ENCODE measurements at places on chromosomes 16 and 17.

GRCh38 chr17:37255432-37255831 is 120.4 kb upstream of the C17orf78 start:
- no peak for DNase-seq

GRCh38 chr17:77724876-77725615 is 233.5 kb upstream of the TNRC6C start:
- no peak for DNase-seq

DNA sequence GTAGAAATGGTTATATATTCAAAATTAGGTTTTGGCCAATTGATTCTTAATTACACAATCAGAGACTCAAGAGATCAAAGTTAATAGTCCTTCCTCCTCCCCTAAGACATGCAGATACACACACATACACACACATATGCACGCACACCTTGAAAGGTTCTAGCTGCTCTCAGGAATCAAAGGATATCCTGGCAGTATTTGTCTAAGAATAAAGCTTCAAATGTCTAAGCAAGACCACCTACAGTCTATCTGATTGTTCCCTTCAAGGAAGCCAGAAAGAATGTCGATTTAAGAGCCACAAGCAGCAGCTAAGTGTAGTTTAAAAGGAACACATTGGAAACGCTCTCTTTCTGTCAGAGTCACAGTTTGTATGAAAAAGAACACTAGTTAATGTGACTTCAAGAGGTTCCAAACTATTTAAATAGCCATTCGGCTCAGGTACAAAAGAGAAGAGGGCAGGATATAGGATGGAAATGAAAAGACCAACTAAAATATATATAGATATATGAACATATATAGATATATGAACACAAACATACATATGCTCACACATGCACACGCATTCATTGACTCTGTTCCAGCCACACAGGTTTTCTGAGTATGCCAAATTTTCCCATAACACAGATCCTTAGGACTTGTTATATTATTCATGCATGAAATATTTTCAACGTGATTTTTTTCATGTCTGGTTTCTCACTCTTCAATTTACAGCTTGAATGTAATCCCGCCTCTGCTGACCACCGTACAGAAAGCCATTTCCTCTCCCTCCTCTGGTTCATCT is 79.0 kb downstream of the CDH8 start:
- no peak for DNase-seq

DNA sequence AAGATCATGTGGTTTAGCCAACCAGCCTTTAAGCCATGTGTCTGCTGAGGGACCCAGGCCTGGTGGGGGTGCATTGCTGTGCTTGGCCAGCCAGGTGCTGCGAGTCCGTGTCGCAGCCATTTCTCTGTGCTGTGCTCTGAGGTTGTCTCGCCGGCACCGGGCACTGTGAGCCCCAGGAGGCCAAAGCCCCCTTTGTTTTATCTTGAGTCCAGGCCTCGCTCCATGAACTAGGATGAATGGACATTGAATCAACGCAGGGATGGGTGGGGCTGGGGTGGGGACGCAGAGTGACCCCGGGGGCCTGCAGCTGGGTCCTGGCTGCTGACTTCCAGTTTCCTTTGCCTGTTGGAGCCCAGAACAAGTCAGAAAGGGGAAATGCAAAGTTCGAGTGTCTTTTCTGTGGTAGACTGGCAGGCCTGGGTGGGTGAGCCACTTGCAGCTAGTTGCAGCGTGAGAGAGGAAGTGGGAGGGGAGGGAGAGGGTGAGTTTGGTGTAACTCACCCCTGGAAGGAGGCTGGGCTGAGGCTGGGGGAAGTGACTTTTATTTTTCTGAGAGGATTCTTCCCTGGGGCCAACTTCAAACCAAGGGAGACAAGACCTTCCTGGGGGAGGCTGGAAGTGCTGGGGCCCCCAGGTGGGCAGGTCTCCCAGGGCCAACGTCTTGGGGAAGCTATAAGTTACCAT is 324.7 kb downstream of the SEC14L1 start:
- DNase-seq: peak; percentile 69

DNA sequence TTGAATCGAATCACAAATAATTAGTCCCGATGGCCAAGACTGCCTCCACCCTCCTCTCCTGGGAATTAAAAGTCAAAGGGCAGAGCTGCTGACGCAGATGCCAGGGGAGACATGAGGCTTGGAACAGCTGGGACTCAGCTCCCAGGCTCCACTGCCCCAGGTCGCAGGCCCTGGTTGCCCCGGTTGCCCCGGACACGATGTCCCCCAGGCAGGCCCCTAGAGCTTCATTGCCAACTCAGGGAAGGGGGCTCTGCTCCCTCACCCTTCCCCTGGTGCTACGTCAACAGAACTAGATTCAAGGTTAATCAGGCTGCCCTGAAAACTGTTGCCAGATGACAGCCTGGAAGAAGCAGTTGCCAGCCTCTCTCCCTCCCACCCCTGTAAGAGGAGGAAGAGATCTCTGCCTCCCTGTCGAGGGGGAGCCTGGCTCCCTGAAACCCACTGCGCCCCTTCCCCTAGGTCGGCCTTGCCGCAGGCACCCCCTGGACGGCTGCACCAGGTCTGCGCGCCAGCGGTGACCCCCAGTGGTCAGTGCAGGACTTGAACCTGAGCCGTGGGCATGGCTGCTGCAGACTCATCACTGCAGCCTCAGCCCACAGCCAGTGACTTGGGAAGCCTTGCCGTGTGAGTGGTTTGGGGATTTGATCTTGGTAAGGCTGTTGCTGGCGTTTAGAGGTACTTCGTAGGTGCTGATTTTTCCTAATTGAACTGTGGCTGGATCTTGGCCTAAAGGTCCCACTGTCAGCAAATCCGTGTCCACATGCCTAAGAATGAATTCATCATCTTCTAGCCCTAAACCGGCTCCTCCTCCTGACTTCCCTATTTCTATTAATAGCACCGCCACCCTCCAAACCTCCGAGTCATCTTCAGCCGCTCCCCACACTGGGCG is 84.1 kb upstream of the TOB1 start:
- DNase-seq: peak; percentile 72

DNA sequence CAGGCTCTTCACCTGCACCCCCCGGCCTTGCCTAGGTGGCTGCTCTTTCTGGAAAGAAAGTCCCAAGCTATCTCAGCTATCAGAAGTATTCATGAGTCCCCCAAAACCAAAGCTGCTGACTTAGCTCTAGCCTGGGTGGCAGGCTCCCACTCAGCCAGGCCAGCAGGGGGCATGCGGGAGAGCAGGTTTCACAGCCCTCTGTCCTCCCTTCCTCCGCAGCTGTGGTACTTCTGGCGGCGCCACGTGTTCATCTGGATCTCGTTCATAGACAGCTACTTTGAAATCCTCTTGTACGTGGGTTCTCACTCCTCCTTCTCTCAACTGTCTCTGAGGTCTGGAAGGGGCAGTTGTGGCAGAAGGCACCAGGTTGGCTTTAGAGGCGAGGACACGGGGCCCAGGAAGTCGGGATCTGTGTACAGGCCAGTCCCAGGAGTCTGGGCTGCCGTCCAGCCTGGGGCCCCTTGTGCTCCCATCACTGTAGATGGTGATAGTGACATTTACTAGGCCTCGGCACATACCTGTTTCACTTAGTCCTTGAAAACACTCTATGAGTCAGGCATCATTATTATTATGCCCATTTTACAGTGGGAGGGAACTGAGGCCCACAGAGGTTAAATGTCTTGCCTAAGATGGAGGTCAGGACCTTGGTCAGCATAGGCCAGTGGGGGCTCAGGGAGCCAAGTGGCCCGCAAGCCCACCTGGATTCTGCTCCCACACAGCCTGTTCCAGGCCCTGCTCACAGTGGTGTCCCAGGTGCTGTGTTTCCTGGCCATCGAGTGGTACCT is 12.9 kb downstream of the TRPV2 start:
- DNase-seq: peak; percentile 58

DNA sequence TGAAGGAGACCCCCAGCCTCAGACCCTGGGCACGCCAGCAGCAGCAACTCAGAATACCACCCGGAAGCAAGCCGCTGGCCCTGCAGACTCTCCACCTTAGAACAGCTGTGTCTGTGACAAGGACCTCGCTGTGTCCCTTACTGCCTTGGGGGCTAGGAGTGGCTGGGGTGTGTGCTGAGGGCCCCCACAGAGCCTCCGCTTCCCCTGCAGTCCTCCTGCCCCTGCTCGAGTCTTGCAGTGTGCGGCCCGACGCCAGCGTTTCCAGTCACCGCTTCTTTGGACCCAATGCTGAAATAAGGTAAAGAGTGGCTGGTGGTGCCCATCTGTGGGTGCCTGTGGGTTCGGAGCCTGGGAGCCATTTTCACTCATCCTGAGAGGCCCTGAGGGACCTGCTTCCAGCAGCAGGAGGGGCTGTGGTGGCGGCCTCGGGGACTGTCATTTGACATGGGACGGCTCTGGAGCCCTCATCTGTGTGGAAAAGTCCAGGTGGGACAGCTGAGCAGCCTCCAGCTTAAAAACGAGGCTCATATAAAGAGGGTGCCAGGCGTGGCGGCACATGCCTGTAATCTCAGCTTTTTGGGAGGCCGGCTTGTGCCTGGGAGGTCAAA is 14.7 kb upstream of the MC1R start:
- DNase-seq: no peak

- DNase-seq: no peak
Measured at GRCh38 chr17:38598536-38598935, 7.2 kb downstream of the SRCIN1 start.

DNA sequence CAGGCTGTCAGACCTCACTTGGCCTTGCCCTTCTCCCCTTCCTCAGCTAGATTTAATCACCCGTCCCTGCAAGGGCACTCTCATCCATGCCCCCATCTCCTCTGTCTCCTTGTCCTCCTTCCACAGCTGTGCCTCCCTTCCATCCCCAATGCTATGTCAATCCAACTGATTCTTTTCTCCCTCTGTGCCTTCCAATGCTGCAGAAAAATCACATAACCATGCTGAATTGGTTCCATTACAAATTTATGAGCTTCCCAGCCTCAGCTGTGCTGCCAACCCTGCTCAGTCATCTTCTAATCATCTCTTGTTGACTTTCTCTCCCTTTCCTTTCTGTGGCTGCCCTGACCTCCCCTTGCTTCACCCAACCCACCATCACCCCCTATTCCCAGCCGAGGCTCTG is 56.3 kb upstream of the PIRT start:
- DNase-seq: no peak

DNA sequence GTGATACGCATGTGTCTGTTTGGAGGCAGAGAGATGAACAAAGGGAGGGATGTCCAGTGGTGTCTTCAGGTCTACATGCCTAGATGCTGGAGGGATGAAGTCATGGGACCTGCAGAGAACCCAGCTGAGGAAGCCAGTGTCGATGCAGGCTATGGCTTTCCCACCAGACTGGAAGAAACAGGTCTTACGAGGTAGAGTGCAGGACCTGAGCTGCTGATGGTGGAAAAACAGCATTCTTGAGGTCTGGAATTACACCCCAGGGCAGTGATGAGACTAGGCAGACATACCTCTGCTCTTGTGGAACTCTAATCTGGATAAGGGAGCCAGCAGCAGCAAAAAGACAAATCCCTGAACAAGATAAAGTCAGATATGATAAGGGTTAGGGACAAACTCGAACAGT is 37.4 kb downstream of the ARSG start:
- no peak for DNase-seq

GRCh38 chr17:28335959-28336871 is 654 bp downstream of the TNFAIP1 start:
- no peak for DNase-seq

GRCh38 chr16:26569793-26570192 is 496.9 kb upstream of the C16orf82 start:
- no peak for DNase-seq

Data from activated naive CD8-positive, alpha-beta T cell treated with anti-CD3 and anti-CD28 coated beads, Interleukin-2, amount 10 ng/mL, durations not matched to agents 7 days and 5 days (primary cell).